ENCODE measurements at places on chromosomes 12 and 14. TPM values are rescaled to one million over a fixed set of nuclear protein-coding genes. Genes with fewer than 3 reads are reported as not detected.

GRCh38 chr12:39103552-39104165, 198.3 kb upstream of the CPNE8 start:
- no peaks in the 10 kb centered on the region for H3K4me1 ChIP-seq
- no peaks in the 10 kb centered on the region for H3K36me3 ChIP-seq
- no peak for DNase-seq
- H3K27me3 ChIP-seq: no peaks in the 10 kb centered on the region

- no peak for DNase-seq
- no peak overlapping the region for H3K27ac ChIP-seq
- no peak overlapping the region for H3K4me3 ChIP-seq
- peaks cover 61% of the 10 kb centered on the region for H3K27me3 ChIP-seq
- H3K36me3 ChIP-seq: no peaks in the 10 kb centered on the region
- H3K4me1 ChIP-seq: peaks cover 15% of the 10 kb centered on the region
Measured at GRCh38 chr12:103269946-103270345, 225.8 kb downstream of the C12orf42 start.

DNA sequence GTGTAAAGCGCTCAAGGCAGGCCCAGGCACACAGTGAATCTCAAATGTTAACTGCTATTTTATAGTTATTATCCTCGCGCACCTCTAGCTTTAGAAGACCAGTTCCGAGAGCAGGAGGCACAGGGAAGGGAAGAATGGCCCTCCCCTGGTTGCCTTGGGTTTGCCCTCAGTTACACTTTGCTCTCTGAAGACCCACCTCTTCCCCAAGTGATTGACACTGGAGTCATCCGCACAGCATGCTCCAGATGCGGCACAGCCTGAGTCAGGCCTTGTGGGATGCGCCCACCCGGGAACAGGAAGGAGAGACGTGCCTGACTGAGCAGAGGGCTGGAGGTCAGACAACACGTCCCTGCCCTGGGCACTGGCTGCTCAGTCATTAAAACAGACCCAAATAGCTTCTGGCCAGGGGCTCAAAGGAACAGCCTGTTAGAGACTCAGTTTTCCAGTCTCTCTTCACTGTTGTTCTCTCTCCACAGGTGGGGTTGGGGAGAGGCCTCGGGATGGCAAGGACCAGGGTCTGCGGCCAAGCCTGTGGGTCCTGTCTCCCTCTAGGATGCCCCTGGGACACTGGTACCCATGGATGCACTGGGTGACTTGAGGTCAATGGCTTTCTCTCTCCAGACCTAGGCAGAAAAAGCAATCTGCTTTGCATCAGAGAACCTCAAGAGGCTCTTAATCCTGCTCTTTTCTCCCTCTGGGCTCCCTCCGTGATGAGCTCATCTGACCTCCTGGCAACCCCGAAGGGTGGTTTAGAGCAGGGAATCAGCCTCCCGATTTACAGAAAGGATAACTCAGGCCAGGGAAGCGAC, 13.6 kb upstream of the MLXIP start:
- no peak for DNase-seq
- peak overlapping the region; percentile 49 for H3K27ac ChIP-seq
- H3K4me3 ChIP-seq: peak overlapping the region; percentile 43

DNA sequence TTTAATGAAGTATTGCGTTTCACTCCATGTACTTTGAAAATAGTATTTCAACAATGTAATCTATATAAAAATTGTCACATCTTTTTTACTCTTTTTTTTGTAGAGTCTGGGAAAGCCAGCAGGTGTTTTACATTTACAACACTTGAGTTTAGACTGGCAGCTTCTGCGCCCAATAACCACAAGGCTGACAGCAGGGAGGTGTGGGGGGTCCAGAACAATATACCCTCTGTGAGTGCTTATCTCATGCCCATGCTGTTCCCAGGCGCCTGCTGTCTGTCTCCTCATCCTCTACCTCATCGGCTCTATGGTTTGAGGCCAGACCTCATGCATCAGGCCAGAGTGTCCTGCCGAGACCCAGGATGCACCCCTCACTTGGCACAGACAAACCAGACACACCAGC, 24.9 kb downstream of the FBRSL1 start:
- peak overlapping the region; percentile 93 for H3K27ac ChIP-seq
- H3K4me3 ChIP-seq: no peak overlapping the region
- peaks cover 14% of the 10 kb centered on the region for H3K36me3 ChIP-seq
- DNase-seq: no peak

The RERG gene
- total RNA-seq: 2.2 TPM

The ART4 gene
- 0.29 TPM for total RNA-seq
